PC-3 (cell line): ENCODE measurements at places on chromosomes 4 and X. TPM values are rescaled to one million over a fixed set of nuclear protein-coding genes. Genes with fewer than 3 reads are reported as not detected.

GRCh38 chr4:121881158-121881557 lies 10.9 kb upstream of the BBS7 start:
- DNase-seq, result no peak

SPRY1 gene
- total RNA-seq, result 26.4 and 30.6 TPM in 2 replicates

BCOR gene
- 21.8 and 41.9 TPM in 2 replicates for total RNA-seq

DNA sequence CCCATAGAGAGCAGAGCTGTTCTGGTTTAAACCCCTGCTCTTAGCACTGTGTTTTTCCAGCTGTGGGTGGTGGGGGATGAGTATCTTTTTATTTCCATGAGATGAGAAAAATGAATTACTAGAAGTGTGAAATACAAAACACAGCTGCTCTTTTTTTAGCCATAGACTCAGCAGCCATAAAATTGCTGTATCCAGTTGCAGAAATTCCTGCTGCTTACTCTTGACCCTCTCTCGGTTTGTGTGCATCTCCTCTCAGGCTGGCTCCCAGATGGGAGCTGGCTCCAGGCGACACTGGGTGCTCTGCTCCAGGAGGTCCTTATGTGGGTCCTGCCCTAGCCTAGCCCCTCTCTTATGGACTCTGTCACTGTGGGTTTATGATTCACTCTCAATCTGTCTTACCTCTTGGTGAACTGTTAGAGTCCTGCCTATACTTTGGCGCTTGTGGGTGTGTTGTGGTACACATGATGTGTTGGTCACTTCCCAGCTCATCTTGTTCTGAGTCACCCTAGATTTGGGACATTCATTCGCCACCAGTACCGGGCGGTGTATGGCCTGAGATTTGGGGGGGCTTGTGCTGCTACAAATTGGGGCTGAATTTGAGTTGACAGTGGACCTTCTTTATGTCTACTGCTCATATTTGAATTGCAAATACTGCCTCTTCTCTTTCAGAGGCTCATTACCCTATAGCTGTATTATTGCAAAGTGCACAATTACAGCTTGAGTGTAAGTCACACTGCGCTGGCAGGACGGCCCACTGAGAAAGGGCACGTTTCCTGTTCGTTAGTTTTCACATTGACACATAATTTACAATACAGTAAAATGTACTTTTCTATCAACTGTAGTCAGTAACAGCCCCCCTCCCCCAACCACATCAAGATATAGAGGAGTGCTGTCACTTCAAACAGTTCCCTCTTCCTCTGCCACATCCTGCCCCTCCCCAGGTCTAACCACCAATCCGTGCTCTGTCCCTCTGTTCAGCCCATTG lies 46.9 kb upstream of the MSANTD1 start:
- DNase-seq, result no peak

ARHGAP6 gene
- 2.1 and 2.8 TPM in 2 replicates for total RNA-seq

DNA sequence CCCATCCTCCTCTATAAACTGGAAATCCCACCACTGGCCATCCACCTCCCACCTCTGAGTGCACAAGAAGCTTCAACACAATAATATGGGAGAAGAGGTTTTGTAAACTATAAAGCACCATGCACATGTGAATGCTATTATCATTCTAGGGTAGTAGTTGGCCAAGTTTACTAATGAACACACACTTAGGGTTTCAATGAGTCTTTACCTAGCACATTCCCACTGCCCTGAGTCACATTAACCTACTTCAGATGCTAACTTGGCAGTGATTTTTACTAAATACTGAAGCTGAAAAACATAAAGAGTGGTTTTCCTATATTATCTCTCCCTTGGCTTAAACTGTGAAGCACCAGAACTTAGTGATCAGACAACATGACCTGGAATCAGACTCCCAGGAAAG lies 93.9 kb downstream of the SH3KBP1 start:
- no peak for DNase-seq

DNA sequence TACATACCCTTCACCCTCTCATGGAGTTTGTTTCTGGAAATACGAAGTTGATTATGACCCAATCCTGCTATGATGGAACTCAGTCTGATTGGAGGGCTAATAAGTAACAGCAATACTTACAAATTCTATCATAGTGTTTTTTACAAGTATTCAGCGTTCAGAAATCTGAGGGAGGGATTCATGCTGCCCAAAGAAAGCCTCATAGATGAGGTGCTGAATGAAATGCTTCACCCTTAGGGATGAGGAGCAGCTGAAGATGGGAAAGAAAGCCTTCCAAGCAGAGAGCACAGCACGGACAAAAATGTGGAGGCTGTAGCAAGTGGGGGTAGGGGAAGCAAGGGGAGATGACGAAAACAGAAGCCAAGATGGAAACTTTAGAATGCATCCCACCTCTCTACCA lies 27.9 kb upstream of the TBC1D1 start:
- DNase-seq, result no peak

GRCh38 chr4:107131295-107131694 lies 95.2 kb upstream of the DKK2 start:
- no peak for DNase-seq

- DNase-seq, result no peak
Measured at GRCh38 chr4:15771216-15772058, 6.7 kb upstream of the CD38 start.

KLHL13 gene
- total RNA-seq, result 3.5 and 4.0 TPM in 2 replicates

ERAS gene
- total RNA-seq, result not detected in 2 replicates

TMEM31 gene
- total RNA-seq, result 0.40 TPM in 1 of 2 replicates, not detected in the other

CLDN34 gene
- 0.66 TPM in 1 of 2 replicates, not detected in the other for total RNA-seq

DNA sequence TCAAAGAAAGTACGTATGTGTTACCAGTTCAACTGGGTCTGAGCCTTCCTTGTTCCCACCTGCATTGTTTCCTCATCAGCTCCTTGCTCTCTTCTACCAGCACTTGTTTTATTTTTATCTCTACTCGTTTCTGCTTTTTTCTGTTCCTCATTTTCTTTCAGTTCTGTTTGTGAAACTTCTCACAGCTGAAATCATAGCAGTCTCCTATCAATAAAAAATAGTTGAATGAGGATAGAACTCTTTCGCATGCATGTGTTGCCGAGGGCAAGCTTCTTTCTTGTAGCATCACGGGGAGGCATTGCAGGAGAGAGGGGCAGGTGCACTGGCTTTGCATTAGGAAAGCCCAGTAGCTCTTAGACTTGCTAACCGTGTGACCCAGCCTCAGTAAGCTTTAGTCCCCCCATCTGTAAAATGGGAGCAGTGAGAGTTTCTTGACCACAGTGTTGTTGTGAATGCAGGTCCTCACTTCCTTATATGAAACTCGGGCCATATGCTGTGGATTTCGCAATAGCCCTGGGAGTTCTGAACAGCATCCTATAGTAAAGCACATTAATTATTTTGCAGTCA lies 24.7 kb downstream of the OFD1 start:
- DNase-seq, result no peak

IGFBP7 gene
- not detected in 2 replicates for total RNA-seq

DNA sequence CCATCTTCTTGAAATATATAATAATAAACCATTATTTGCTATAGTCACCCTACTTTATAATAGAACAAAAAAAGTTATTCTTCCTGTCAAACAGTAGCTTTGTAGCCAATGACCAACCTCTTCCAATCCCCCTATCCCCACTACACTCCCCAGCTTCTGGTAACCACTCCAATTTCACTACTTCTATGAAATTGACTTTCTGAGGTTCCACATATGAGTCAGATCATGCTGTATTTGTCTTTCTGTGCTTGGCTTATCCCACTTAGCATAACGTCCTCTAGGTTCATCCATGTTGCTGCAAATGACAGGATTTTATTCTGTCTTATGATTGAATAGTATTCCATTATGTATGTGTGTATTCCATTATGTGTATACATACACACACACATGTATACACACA lies 809.7 kb upstream of the NDST4 start:
- DNase-seq, result no peak

DNA sequence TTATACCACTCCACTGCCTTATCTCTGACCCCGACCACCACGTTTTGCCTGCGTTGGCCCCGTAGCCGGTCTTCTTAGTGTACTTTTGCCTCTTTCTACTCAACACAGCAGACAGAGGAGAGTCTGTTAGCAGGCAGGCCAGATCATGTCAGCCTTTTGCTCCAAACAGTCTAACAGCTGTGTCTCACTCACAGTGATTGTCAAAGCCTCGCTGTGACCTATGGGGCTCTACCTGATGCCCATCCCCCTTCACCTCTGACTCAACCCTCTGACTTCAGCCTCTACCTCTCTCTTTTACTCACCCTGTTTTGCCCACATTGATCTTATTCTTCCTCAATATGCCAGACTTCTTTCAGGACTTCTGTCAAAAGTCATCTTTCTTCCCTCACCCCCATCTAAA lies 127.1 kb downstream of the TRIML1 start:
- DNase-seq, result no peak

XPNPEP2 gene
- total RNA-seq, result not detected in 2 replicates

DNA sequence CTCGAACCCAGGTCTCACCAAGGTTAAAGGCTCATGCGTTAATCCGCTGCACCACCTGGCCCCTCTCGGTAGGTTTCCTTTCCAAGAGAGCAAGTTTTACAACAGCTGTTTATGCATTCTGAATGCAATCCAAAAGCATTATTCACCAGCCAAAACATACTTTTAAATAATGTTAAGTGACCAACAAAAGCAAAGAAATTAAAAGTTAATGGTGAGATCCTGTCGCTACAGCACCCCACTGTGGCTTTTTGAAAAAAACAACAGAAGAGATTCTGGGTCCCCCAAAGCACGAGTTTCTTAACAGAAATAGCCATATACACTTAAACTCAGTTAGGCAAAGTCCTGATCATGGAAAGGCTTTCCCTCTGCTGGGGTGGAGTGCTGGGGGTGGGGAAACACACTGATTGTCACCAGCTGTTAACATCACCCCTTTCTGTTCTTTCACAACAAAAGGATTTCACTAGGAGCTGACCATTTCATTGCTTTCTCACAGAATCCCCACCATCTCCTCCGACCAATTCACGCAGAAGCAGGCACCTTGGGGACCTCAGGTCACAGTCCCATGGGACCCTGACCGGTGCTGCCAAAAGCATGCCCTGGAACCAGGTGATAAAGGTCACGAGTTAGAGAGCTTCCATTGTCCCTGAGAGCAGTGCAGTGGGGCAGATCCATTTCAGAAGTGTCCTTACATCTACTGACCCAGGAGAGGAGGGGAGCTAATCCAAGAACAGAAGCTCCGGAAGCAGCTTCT lies 51.2 kb downstream of the ZNF827 start:
- peak; percentile 22 for DNase-seq

DNA sequence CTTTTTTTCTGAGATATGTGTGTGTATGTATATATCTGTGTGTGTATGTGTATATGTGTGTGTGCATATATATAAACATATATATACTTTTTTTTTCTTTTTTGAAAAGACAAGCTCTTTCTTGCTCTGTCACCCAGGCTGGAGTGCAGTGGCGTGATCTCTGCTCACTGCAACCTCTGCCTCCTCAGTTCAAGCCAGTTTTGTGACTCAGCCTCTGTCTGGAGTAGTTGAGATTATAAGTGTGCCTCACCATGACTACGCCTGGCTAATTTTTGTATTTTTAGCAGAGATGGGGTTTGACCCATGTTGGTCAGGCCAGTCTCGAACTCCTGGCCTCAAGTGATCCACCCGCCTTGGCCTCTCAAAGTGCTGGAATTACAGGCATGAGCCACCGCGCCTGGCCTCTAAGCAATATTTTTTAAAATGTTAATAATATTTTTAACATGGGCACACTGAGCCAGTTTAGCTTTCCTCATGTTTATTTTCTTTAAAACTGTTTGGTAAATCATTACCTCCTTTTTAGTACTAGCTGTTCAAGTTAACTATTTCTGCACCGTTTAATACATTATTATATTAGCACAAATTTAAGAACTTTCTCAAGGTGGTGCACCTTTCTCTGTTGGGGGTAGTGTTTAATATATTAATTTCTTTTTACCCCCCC lies 33.3 kb downstream of the BBS12 start:
- DNase-seq, result peak; percentile 58

DNA sequence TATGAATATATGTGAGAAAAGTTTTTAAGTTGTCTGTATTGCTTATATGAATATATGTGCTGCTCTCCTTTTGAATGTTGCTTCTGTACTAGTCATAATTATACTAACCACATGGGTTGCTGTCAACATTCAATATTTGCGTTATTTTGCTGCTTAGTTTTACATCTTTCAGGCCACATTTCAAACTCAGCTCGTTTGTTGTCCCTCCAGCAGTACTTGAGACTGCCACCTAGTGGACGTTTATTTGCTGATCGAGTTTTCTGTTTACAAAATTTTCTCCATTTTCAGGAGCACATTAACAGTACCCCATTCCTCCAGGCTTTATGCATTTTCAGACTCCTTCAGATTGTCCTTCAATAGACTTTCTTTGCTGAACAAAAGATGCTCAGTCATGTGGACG lies 75.8 kb downstream of the NUDT11 start:
- DNase-seq, result peak; percentile 59

DNA sequence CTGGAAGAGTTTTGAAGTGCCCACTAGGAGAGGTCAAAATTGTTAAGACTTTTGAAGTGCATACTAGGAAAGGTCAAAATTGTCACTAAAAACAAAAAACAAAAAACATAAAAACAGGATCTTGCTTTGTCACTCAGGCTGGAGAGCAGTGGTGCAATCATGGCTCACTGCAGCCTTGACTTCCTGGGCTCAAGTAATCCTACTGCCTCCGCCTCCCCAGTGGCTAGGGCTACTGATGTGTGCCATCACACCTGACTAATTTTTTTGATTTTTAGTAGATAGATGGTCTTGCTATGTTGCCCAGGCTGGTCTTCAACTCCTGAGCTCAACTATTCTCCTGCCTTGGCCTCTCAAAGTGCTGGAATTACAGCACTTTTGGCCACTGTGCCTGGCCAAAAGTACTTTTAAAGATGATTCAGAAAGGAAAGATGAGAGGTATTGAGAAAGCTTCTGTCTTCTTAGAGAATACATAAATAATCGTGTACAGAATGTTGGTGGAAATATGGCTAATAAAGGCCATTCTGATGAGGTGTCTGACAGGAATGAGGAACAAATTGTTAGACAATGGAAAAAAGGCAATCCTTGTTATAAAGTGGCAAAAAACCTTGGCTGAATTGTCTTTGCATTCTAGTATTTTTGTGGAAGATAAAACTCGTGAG lies 43.3 kb upstream of the STX18 start:
- DNase-seq, result no peak

SUPT20HL2 gene
- not detected in 2 replicates for total RNA-seq

GRCh38 chr4:98385831-98386230 lies 124.6 kb downstream of the RAP1GDS1 start:
- no peak for DNase-seq

- no peak for DNase-seq
Measured at GRCh38 chr4:31068257-31069075, 348.3 kb downstream of the PCDH7 start.

GRCh38 chr4:48375651-48376304 lies 34.4 kb downstream of the SLAIN2 start:
- peak; percentile 91 for DNase-seq

KCNE5 gene
- total RNA-seq, result not detected in 2 replicates

DNA sequence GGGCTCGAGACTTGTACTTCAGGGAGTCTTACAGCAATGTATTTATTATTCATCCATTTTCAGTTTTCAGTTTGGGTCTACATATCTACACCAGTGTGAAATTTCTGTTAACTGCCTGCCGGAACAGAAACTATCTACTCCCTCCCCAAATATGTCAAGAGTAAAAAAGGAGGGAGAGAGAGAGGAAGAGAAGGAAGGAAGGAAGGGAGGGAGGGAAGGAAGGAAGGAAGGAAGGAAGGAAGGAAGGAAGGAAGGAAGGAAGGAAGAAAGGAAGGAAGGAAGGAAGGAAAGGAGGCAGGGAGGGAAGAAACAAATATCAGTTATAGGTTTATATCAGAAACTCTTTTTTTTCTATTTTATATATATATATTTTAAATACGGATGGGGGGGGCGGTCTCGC lies 12.6 kb downstream of the RPL39 start:
- DNase-seq, result no peak

GRCh38 chr4:77800483-77801259 lies 18.5 kb downstream of the CNOT6L start:
- no peak for DNase-seq

- no peak for DNase-seq
Measured at GRCh38 chrX:109990582-109991276, 12.2 kb upstream of the TMEM164 start.
